EH (cell line): ENCODE measurements at places on chromosomes 6 and 20.

DNA sequence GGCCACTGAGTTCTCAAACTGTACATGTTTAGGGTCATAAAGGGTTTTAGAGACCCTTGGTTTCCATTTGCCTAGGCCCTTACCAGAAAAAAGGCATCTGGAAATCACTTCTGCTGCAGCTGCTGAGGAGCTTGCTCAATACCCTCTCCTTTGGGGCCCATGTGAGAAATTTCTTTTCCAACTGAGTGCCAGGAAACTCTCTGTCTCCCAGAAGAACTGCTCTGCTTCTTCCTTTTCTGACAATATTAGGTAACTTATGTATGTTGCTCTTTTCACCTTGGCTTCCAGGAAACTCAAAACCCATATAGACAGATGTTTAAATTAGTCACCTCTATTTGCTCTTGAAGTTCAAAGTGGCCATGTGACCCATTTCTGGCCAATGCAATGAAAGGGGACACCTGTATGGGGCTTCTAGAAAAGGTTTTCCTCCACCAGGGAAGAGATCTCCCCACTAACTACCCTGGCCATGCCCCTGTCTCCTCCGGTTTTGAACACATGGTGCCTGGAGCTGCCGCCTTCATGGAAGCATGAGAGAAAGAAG lies 121.6 kb downstream of the PREX1 start:
- no peak for DNase-seq

DNA sequence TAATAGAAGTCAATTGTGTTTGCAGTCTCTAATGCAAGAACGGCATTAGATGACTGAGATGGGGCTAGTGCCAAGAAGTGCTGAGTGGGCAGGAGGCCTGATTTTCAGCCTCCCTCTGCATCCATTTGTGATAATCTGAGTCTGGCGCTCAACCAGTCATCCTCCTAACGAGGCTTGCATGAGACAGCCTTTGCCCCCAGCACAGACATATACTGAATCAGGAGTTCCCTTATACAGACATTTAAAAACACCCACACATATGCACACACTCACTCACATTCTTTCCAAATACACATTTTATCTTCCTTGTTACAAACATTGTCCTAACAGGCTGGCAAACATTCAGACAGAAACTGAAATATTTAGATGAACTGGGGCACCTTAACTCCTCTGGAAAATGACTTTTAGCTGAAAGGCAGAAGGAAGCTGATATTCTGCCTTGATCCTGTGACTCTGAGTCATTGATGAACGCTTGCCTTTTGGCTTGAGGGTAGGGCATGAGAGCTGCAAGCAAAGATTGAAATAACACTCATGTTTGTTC lies 562.3 kb downstream of the DHX35 start:
- no peak for DNase-seq

- no peak for DNase-seq
Observed at GRCh38 chr6:150176152-150176551, 33.3 kb downstream of the PPP1R14C start.

DNA sequence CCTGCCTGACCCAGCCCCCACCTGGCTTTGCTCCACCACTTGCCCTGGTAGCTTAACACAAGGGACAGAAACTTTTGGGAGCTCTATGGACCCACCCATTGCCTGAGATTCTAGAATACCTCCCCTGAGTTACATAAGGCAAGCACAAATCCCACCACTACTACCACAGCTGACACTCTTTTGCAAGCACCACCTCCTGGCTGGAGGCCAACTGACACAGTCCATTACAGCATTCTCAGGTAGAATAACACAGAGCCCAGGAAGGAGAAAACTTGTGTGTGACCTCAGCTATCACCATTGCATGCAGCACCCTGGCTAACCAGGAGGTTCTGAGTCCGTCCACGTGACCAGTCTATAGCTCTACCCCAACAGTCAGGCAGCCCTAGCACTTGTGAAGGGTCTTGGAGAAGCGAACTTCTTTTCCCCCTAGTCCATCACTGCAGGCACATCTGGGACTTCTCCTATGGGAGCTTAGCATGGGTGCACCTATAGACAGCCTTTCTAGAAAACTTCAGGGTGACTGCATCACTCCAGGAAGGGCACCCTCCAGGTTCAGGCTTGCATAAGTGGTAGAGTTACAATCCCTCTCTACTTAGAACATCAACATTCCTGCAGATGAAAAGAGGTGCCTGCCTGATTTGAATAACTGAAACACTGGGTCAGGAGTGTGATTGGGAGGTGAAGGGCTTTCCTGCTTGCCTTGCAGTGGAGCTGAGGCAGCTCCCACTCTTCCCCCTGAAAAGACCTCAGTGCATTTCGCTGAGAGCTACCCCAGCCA lies 30.1 kb downstream of the CITED2 start:
- DNase-seq, result no peak

DNA sequence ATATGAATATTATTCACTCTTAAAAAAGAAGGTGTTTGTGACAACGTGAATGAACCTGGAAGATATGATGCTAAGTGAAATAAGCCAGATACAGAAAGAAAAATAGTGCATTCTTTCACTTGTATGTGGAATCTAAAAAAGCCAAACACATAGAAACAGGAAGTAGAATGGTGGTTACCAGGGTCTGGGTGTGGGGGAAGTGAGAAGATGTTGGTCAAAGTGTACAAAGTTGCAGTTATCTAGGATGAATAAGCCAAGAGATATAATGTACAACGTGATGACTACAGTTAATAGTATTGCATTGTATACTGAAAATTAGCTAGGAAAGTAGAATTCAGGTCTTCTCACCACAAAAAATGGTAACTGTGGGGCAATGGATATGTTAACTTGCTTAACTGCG lies 151.1 kb upstream of the HCRTR2 start:
- DNase-seq, result no peak

DNA sequence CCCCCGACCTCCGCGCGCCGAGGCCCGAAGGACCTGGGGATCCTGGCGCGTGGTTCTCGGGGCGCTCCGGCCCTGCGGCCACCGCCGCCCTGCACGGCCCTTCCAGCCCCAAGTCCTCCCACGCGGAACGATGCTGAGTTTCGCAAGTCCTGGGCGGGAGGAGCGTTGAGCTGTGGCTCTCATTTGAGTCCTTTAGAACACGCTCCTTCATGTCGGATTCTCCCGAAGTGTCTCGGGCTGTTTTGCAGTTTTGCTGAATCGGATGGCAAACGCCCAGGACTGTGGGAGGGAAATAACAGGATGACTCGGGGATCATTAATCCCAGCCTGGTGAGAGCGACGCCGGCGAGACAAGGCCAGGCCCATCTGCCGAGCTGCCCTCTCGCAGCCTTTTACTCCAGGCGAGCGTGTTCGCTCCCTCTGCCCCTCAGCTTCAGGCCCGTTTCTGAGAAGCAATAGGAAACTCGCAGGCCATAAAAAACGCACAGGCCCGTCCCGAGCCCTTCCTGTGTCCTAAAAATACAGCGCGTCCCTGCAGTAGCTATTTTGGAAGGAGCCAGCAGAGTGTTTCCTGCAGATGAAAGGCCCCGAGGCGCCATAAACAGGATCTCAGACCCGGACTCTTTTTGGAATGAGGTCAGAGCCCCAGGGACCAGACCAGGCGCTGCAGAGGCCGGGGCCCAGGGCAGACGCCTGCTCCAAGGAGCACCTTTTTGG lies 153.5 kb downstream of the DLL1 start:
- DNase-seq, result no peak

GRCh38 chr20:12255461-12255970 lies 337.8 kb downstream of the BTBD3 start:
- no peak for DNase-seq

- no peak for DNase-seq
Observed at GRCh38 chr6:126907996-126908395, 210.5 kb upstream of the RSPO3 start.

GRCh38 chr6:66605011-66605410 lies 898.0 kb upstream of the EYS start:
- no peak for DNase-seq

DNA sequence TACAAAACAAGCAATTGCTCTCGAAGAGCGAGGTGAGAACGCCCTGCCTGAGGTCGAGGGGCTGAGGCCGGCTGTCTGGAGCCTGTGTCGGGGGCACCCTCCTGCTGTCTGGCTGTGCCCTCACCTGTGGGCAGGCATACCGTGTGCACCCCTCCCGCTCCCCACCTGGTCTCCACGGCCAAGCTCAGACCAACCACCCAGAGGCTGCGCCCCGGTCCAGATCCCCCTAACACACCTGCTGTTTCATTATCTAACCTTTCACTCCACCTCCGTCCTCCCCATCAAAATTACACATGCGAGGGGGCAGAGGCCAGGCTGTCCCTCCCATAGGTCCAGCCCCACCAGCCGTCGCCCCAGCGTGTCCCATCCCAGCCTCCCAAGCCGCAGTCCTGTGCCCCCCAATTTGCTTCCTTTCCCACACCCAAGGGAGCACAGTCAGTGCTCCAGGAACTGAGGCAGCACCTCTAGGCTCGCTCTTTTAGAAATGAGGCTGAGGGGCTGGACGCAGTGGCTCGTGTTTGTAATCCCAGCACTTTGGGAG lies 35.2 kb downstream of the NTSR1 start:
- no peak for DNase-seq

- DNase-seq, result no peak
Observed at GRCh38 chr6:33976437-33977360, 169.2 kb downstream of the GRM4 start.

- DNase-seq, result no peak
Observed at GRCh38 chr6:122894791-122895190, 101.2 kb upstream of the CLVS2 start.

- no peak for DNase-seq
Observed at GRCh38 chr6:50147371-50147770, 97.6 kb upstream of the DEFB112 start.

DNA sequence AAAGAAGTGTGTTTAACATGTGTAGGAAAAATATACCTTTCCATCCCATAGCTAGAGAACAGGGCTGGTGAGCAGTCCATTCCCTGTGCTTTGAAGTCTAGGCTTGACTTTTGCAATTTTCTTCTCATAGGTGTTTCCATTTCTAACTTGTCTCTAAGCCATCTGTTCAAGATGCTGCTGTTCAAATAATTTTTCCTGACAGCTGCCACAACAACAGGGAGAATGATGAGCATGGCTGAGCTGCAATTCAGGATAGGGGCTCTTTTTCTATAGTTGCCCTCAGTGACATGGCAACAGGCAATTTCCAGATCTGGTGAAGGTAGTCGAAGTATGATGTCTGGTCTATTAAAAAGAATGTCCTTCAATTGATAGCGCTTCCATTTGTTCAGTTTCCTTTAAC lies 103.0 kb upstream of the HS3ST5 start:
- DNase-seq, result no peak

DNA sequence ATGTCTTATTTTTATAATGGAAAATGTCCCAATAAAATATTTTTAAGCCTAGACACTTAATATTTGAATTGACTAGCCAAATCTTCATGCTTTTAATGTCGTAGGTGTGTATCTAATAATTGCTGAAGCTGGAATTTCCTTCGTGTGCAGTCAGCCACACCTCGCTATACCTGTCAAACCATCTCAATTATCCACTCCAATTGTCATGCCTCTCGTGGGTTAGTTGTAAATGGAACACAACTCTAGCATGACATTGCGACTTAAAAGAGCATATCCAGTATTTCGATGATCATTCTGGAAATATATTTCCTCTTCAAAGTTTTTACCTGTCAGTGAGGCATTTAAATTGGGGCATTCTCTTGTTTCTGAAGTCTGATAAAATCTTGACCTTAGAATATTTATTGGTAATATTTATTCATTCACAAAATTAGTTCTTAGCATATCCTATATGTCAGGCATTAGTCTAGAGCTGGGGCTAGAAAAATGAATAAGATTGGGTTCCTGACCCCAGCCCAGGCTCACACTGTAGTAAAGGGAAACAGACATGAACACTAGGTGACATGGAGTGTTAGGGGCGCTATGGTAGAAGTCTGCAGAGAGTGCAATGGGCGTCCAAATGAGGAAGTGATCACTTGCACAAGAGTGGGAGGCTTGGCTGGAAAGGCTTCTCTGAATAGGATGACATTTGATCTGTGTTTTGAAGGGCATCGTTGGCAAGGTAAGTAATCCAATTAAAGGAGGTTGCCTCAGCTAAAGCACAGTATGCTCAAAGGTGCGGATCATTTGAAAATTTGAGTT lies 11.0 kb upstream of the CFAP206 start:
- DNase-seq, result no peak

- no peak for DNase-seq
Observed at GRCh38 chr20:44008806-44009678, 94.4 kb downstream of the TOX2 start.

DNA sequence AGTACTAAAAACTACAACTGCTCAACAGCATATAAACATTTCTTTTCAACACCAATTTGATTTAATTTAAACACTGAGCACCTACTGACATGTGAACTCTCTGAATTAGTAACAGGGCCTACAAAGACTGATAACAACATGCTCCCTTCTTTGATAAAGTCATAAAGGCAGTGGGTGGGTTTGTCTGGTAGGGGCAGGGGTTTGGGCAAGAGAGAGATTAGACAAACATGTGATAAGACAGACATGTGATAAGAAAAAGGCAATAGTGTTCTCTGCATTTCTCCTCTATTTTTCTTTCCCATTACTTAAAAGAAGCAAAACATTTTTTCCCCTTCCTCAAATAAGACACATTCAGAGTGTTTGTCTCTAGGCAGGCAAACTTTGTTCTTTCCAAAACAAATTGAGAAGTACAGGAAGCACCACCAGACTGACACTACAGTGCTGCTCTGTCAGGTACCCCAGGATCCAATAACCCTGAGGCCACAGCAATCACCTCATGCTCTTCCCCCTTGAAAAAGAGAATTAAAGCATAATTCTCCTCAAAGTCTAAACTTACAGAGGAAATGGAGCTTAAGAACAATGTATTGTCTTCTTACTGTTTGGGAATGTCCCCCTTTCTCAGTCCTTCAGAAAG lies 11.9 kb downstream of the C6orf52 start:
- DNase-seq, result no peak

DNA sequence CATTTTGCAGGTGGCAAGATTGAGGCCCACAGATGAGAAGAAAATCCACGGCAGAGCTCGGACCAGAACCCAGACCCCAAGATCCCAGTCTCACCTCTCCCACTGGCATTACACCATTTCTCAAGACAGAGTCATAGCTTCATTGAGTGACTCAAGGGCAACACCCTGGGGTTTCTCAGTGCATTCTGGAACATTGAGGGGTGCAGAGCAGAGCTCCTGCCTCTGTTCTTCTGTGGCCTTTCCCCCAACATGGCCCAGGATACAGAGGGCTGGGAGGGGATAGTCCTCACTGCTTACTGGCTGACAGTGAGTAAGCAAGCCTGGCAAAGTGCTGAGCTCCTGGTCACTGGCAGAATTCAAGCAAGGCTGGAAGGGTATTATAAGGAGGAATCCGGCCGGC lies 74.0 kb downstream of the MDGA1 start:
- DNase-seq, result no peak

DNA sequence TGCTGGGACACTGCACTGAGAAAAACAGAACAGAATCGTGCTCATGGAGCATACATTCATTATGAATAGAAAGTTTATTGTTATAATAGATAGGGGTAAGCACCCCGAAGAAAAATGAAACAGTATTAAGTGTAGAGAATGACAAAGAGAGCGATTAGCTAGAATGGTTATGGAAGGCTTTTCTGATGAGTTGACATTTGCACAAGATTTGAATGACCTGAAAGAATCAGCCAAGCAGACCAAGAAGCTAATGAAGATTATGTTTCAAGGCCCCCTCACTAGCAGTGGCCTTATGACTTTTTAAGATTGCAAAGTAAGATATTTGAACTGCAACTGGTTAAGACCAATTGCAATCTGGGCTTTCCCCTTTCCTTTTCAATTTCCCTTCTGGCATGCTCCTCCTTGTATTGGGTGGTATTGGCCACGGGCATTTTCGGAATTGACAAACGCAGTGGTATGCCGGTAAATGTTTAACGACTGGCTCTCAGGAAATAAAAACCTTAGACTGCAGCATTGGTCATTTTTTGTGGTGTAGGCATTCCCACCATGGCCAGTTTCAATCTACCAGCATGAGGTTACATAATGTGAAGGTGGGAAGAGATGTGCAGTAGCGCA lies 120.0 kb upstream of the CITED2 start:
- DNase-seq, result no peak

- no peak for DNase-seq
Observed at GRCh38 chr6:47729019-47729418, 30.6 kb downstream of the ADGRF4 start.
